T-helper 1 cell (primary cell): ENCODE measurements at places on chromosomes 7 and 10.

DNA sequence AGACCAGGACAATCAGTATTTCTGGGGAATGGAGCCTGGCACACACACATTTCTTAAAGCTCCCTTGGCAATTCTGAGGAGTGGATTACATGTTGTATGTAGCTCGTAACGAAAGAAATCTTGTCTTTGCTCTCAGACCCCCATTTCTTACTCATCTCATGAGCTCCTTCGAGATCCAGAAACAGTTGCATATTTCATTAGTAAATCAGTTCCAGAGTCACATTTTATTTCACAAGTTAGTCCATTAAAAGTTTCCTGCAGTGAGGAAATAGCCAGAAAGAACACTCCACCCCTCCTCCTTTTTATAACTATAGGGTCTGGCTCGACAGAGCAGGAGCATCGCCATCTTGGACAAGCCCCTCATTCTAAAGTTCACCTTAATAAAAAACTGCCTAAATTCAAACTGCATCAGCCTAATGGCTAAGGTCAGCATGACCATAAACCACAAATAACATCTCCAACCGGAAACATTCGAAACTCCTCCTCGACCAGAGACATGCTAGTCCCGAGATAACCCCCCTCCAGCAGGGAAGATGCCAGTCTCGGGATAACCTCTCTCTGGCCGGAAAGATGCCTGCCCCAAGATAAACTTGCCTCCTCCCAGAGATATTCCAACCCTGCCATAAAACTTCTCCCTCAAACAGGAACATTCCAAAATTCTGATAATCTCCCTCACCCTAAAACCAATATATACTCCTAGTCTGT lies 7.4 kb downstream of the EGFR start:
- DNase-seq: no peak

DNA sequence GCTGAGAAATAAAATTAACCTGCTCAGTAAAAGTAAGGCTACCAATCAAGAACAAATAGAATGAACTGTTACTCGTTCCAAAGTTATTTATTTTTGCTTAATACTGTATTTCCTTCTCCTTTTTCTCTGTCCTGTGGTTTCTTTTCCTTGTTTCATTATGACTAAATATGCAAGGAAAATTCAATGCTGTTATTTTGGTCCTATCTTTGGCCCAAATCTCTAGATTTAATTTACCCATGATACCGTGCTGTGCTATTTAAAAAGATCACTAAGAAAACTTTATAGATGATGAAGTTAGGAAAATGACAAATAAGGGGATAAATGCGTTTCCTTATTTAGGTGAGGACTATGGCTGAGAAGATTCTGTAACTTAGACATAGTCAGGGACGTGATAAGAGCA lies 45.3 kb upstream of the FAM133B start:
- DNase-seq: no peak

GRCh38 chr7:6143997-6144396 lies 112.8 kb downstream of the ANKRD61 start:
- no peak for DNase-seq

- no peak for DNase-seq
These were observed 71.2 kb downstream of the SHH start for GRCh38 chr7:155741082-155741481.

- DNase-seq: no peak
These were observed 410.8 kb downstream of the SFMBT2 start for GRCh38 chr10:7000061-7000460.

GRCh38 chr7:111137296-111138192 lies 46.6 kb downstream of the LRRN3 start:
- no peak for DNase-seq

- DNase-seq: no peak
These were observed 40.2 kb downstream of the TCF7L2 start for GRCh38 chr10:112990271-112990670.

GRCh38 chr10:104274762-104275721 lies 6.1 kb downstream of the GSTO2 start:
- DNase-seq: peak; percentile 19

- DNase-seq: no peak
These were observed 94.3 kb downstream of the CFAP58 start for GRCh38 chr10:104447906-104448305.

- no peak for DNase-seq
These were observed 134.6 kb downstream of the LHPP start for GRCh38 chr10:124596116-124596785.

DNA sequence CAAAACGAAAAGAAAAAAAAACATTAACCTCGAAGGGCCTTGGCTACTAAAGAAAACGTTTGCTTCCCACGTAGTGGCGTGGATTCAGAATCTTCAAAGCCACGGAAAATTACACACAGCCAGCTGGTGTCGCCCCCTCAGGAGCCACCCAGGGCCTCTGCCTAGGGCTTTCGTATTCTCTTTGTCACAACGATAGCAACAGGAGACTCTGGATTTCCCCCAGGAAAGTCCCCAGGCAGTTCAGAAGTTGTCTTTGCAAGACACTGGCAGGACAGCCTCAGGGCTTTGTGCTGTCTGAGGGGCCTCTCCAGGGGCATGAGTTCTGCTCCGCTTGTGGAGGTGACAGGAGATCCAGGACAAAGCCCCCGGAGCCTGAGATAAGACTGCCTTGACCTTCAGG lies 150.2 kb upstream of the INSYN2A start:
- no peak for DNase-seq

- no peak for DNase-seq
These were observed 101.9 kb downstream of the PODXL start for GRCh38 chr7:131454498-131454897.

GRCh38 chr7:105990141-105990540 lies 27.1 kb downstream of the CDHR3 start:
- DNase-seq: no peak

DNA sequence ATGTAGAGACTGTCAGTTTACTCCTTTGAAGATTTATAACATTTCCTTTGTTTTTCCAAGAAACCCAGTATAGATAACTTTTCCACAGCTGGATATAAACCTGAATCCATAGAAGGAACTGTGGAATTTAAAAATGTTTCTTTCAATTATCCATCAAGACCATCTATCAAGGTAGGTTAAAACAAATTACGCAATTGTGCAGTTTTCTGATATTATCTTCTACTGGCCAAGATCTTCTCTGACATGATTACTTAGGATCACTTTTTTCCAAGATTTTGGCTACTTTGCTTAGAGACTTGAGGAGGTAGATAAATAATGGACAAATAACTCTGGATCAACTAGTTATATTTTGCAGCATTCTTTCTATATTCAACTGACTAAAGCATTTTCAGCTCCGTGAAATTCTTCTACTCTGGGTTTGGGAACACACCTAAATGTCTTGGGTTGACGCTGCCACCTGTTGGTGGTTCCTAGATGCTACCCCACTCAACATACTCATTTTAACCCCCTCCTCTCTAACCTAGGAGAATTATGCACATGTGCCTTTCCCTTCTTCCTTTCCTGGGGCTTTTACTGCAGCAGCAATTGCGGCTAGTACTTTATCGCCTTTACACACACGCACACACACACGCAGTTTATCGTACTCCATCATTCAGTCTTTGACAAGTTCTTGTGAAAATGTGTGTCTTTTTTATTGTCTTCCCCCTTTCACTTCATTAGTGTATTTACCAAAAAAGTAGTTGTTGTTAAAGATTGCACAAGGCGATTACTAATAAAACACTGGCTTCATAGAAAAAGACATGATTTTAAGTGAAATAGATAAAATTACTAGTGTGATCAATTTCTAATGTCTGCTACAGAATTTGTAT lies 32.7 kb downstream of the ABCB5 start:
- no peak for DNase-seq

- DNase-seq: no peak
These were observed 16.1 kb upstream of the TRPV6 start for GRCh38 chr7:142901426-142902259.

DNA sequence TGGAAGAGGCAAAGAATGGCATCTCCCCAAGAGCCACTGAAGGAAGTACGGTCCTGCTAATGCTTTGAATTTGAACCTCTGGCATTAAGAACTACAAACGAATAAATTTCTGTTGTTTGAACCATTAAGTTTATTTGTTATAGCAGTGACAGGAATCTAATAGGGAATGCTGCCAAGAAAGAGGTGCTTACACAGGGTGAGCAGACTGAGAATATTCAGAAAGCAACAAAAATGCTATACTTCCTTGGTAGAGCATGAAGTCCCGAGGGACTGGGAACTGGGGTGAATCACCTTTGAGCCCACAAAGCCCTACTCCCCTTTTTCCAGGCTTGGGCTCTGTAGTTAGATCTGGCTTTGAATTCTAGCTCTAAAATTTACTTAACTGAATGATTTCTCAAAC lies 45.0 kb downstream of the PANK1 start:
- no peak for DNase-seq

DNA sequence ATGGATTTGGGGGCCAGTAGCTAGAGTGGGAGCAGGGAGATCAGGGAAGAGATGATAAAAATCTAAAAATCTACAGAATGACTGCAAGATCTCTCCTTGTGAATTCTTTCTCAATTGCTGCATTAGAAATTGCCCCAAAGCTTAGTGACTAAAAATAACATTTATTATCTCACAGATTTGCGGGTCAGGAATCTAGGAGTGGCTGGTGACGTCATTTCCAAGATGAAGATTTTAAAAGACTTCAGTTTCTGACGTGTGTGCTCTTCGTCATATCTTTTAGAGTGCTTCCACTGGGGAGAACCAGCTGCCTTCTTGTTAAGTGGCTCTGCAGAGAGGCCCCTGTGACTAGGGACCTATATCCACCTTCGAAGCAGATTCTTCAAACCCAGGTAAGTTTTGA lies 112.6 kb downstream of the DGKI start:
- no peak for DNase-seq

- DNase-seq: no peak
These were observed 298.7 kb downstream of the THSD7A start for GRCh38 chr7:11533229-11533820.

DNA sequence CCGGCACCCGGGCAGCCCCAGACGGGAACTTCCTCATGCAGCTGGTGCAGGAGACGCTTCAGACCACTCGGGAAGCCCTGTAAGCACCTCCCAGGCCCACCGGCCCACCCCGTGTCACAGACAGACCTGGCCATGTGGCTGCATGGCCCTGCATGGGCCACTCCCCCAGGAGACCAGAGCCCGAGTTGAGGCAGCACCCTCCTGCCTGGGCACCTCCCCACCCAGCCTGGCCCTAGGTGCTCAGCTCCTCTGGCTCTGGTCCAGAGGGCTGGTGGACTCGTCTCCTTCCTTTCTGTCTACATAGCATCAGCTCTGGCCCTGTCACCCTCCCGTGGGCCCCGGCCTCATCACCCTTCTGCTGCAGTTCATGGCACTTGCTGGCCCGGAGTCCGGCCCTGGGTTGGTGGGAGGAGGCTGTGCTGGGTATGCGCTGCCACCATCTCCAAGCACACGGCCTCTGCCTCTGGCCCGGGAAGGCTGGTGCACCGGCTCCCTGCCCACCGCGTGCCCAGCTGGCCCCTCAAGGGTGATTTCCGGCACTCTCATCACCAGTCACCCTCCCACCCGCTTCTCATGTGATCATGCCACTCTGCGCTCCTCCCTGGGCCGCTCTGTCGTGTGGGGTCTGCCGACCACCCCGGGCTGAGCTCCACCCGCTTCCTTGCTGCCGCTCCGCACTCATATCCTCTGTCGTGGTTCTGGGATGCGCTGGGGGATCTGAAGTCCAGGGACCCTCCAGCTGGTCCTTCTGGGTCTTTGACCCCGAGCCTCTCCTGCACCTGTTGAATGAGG lies 53.1 kb upstream of the DPYSL4 start:
- no peak for DNase-seq
